Thymus (tissue), 14 donors: ENCODE measurements at places on chromosomes 11 and 22. TPM values are rescaled to one million over a fixed set of nuclear protein-coding genes. Genes with fewer than 3 reads are reported as not detected.
A peak's percentile ranks its signal among the peaks of the same experiment; 100 is the strongest.

The PDE3B gene
- total RNA-seq: 9.8 TPM

The IL17RA gene
- total RNA-seq: 16.1 TPM

The AGBL2 gene
- 2.7 TPM for total RNA-seq

The TEX54 gene
- total RNA-seq: not detected

The OR10A2 gene
- total RNA-seq: not detected

DNA sequence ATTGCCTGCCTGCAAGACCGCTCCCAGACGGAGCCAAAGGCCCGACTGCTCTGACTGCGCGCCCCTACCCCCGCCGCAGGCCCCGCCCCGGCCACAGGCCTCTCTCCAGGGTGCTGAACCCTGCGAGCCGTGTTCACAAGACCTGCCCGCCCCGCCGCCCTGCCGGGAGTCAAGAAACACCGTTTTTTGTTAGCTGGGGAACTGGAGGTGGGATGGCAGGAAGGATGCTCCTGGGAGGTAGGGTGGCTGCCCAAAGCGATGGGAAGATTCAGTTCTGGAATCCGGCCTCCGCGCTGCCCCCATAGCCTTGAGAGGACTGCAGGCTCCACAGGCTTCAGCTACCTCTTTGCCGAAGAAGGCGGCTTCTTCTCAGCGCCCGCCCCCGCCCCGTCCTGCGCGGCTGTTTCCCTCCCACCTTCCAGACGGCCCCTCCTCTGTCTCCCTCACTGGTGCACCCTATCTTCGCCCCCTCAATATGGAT is 2.7 kb upstream of the PDE2A start:
- H3K27ac ChIP-seq: no peak overlapping the region
- H3K4me3 ChIP-seq: no peak overlapping the region
- peaks cover 85% of the 10 kb centered on the region for H3K27me3 ChIP-seq
- H3K4me1 ChIP-seq: no peaks in the 10 kb centered on the region
- peak; percentile 80 for DNase-seq

DNA sequence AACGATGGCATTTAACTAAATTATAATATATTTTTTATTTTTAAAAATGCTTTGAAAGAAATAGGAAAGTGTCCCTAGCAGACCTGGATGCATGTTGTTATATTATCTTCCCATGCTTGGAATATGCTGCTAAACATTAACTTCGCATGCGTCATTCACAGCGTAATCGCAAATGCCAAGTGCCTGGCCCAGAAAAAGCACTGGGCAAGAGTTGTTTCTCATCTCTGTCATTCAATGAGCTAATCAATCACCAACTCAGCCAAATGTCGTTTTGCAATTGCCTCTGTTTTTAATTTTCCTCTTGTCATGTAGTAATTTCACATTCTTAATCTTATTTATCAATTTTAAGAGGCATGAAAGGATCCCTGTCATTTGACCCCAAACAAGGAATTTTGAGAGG is 1421.9 kb downstream of the BRD1 start:
- no peak overlapping the region for H3K27ac ChIP-seq
- no peak overlapping the region for H3K4me3 ChIP-seq
- H3K4me1 ChIP-seq: no peaks in the 10 kb centered on the region

DNA sequence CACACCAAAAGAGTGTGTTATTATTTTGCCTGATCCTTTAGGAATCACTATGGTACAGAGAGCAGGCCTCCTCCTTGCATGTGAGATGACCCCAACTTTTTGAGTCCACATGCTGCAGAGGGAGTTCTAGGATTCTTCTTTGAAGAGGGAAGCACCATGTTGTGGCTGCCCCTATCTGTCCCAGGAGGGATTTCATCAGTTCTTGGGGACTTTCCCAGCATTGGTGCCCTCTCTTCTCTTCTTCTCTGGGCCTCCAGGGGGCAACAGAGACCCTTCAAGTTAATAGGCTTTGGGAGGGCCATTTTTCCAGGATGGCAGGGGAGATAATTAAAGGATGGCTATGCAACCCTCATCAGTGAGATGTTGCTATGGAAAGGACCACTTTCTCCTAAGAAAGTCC is 3.6 kb downstream of the MMP1 start:
- H3K4me1 ChIP-seq: no peaks in the 10 kb centered on the region
- DNase-seq: no peak
- no peaks in the 10 kb centered on the region for H3K36me3 ChIP-seq
- H3K4me3 ChIP-seq: no peak overlapping the region
- no peaks in the 10 kb centered on the region for H3K27me3 ChIP-seq
- H3K27ac ChIP-seq: no peak overlapping the region

DNA sequence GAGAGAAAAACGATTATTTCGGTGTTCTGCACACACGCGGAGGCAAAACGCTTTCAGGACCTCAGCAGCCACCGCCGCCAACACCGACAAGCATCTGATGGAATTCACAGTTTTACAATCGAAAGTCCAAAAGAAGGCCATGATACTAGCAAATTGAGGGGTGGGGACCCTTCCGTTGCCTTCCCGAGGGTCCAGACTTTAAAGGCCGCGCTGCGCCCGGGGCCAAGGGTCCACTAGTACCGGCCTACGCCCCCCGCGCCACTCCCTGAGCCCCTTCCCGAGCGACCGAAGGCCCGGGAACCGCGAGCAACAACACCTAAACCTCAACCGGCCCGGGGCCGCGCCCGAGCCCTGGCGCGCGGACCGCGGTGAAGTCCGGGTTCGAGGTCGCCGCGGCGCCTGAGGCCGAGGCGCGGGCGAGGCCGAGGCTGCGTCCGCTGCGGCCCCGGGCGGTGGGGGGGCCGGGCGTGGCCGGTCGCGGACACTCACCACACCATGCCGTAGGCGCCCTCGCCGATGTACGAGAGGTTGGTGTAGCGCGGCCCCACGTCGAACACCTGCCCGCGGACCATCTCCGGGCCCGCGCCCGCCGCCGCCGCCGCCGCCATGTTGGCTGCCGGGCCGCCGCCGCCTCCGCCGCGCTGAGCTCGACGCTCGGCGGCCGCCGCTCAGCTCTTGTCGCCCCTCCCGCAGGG is 465 bp downstream of the MAPK1 start:
- H3K4me1 ChIP-seq: peaks cover 10% of the 10 kb centered on the region
- H3K4me3 ChIP-seq: peak overlapping the region; percentile 91
- no peak for DNase-seq
- no peaks in the 10 kb centered on the region for H3K27me3 ChIP-seq

- no peaks in the 10 kb centered on the region for H3K36me3 ChIP-seq
- H3K4me3 ChIP-seq: no peak overlapping the region
- DNase-seq: peak; percentile 2
- no peak overlapping the region for H3K27ac ChIP-seq
- no peaks in the 10 kb centered on the region for H3K27me3 ChIP-seq
Observed at GRCh38 chr11:103202048-103202651, 92.9 kb downstream of the DYNC2H1 start.

GRCh38 chr11:35815556-35816315 is 128.1 kb upstream of the LDLRAD3 start:
- no peaks in the 10 kb centered on the region for H3K4me1 ChIP-seq
- no peaks in the 10 kb centered on the region for H3K36me3 ChIP-seq
- H3K27me3 ChIP-seq: no peaks in the 10 kb centered on the region
- no peak for DNase-seq
- no peak overlapping the region for H3K4me3 ChIP-seq
- no peak overlapping the region for H3K27ac ChIP-seq

GRCh38 chr11:20444535-20444934 is 57.0 kb downstream of the PRMT3 start:
- no peak for DNase-seq
- no peak overlapping the region for H3K27ac ChIP-seq
- H3K4me1 ChIP-seq: no peaks in the 10 kb centered on the region
- no peak overlapping the region for H3K4me3 ChIP-seq
- no peaks in the 10 kb centered on the region for H3K27me3 ChIP-seq

GRCh38 chr11:125036933-125037332 is 26.2 kb upstream of the SLC37A2 start:
- no peak overlapping the region for H3K4me3 ChIP-seq
- no peak overlapping the region for H3K27ac ChIP-seq
- no peaks in the 10 kb centered on the region for H3K4me1 ChIP-seq
- H3K36me3 ChIP-seq: peaks cover 5% of the 10 kb centered on the region

DNA sequence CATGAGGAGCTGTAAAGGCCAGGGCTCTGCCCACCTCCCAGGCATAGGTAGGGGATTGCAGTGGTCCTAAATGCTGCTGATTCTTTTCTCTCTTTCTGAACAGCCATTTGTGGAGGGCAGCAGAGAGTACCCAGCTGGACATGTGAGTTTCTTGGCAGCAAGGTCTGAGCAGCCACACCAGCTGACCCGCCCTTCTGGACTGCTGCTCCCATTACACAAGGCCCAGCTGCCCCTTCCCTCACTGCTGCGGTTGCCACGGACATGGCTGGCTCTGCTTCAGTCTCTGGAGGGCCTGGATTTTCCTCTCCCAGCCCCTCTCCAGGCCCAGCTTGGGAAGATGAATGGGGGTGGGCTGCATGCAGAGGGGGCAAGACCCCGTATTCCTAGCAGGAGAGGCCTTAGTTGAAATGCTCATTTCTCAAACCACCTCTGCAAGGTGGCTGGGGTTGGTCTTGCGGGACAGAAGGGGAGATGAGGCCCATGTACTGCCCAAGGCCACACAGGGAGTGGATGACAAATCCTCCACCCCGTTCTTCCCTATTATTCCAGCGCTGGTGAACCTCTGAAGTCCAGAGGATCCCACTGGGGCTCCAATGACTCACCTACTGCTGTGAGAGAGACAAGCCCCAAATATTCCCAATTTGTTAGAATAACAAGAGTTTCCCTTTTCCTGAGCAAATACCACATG is 4.6 kb downstream of the LGALS12 start:
- no peaks in the 10 kb centered on the region for H3K27me3 ChIP-seq
- no peak overlapping the region for H3K27ac ChIP-seq
- H3K4me1 ChIP-seq: peaks cover 3% of the 10 kb centered on the region
- H3K4me3 ChIP-seq: no peak overlapping the region
- DNase-seq: no peak

GRCh38 chr11:96778272-96778671 is 388.5 kb downstream of the JRKL start:
- H3K4me1 ChIP-seq: no peaks in the 10 kb centered on the region
- H3K4me3 ChIP-seq: no peak overlapping the region
- H3K36me3 ChIP-seq: no peaks in the 10 kb centered on the region
- no peaks in the 10 kb centered on the region for H3K27me3 ChIP-seq
- H3K27ac ChIP-seq: no peak overlapping the region

- H3K27ac ChIP-seq: no peak overlapping the region
- no peak for DNase-seq
- H3K4me3 ChIP-seq: no peak overlapping the region
- no peaks in the 10 kb centered on the region for H3K36me3 ChIP-seq
- H3K27me3 ChIP-seq: no peaks in the 10 kb centered on the region
- H3K4me1 ChIP-seq: no peaks in the 10 kb centered on the region
Observed at GRCh38 chr11:36002196-36002595, 58.3 kb downstream of the LDLRAD3 start.

GRCh38 chr11:86201371-86201884 is 43.1 kb upstream of the EED start:
- no peak overlapping the region for H3K4me3 ChIP-seq
- no peaks in the 10 kb centered on the region for H3K4me1 ChIP-seq
- H3K27me3 ChIP-seq: no peaks in the 10 kb centered on the region
- DNase-seq: no peak

DNA sequence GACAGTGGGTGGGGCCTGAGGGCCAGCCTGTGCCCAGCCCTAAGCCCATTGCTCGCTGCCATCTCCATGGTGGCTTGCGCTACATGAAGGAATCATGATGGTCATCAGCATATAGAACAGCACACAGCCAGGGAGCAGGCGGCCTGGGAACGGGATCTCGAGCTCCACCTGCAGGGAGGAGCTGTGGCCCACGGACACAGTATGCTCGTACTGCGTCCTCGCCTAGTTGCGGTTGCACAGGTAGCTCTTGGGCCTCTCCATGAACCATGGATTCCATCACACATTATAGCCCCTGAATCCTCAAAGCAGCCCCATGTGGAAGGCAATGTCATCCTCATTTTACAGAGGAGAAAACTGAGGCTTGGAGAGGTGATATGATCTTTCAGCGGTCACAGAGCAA is 15.1 kb downstream of the SEC14L4 start:
- no peaks in the 10 kb centered on the region for H3K4me1 ChIP-seq
- DNase-seq: no peak
- no peak overlapping the region for H3K4me3 ChIP-seq
- no peak overlapping the region for H3K27ac ChIP-seq

- no peak for DNase-seq
- H3K27ac ChIP-seq: no peak overlapping the region
- H3K4me3 ChIP-seq: no peak overlapping the region
- H3K27me3 ChIP-seq: no peaks in the 10 kb centered on the region
- H3K4me1 ChIP-seq: no peaks in the 10 kb centered on the region
- no peaks in the 10 kb centered on the region for H3K36me3 ChIP-seq
Observed at GRCh38 chr22:33580310-33580709, 340.0 kb downstream of the LARGE1 start.

- no peak overlapping the region for H3K4me3 ChIP-seq
- H3K4me1 ChIP-seq: no peaks in the 10 kb centered on the region
- H3K27ac ChIP-seq: no peak overlapping the region
- no peaks in the 10 kb centered on the region for H3K27me3 ChIP-seq
Observed at GRCh38 chr22:46699091-46699490, 39.0 kb downstream of the CERK start.

DNA sequence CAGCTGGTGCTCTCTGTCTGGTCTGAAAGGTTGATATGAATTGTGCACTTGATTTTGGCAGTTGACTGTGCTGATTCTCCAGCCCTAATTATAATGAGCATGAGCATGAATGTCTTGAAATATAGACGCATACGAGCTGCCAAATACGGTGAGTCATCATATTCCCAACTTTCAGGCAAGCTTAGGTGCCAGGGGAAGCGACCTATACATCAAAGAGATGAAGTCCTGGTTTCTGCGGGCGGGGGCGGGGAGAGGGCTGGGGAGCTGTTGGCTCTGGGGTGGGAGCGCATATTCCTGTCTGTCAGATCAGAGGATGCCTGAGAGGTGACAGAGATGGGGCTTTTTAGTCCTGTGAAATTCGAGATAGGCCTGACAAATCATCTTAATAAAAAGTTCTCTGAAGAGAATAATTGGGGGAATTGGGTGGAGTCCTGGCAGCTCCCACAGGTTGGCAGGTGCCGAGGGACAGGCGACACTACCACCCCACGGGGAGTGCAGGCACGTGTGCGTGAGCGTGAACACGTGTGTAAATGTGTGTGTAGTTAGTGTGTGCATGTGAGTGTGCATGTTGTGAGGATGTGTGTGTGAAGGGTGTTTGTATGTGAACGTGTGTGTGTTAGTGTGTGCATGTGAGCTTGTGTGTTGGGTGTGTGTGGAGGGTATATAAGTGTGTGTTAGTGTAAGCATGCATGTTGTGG is 865.3 kb downstream of the TBC1D22A start:
- H3K4me1 ChIP-seq: peaks cover 11% of the 10 kb centered on the region
- H3K36me3 ChIP-seq: no peaks in the 10 kb centered on the region
- DNase-seq: no peak
- H3K4me3 ChIP-seq: no peak overlapping the region

GRCh38 chr11:62140304-62141110 is 16.7 kb downstream of the INCENP start:
- no peak overlapping the region for H3K27ac ChIP-seq
- H3K4me3 ChIP-seq: no peak overlapping the region
- no peaks in the 10 kb centered on the region for H3K4me1 ChIP-seq
- peaks cover 87% of the 10 kb centered on the region for H3K36me3 ChIP-seq
- no peaks in the 10 kb centered on the region for H3K27me3 ChIP-seq
- no peak for DNase-seq

GRCh38 chr11:93663021-93663420 is 1.5 kb downstream of the CEP295 start:
- H3K36me3 ChIP-seq: peaks cover 15% of the 10 kb centered on the region
- no peak overlapping the region for H3K4me3 ChIP-seq
